ENCODE measurements at places on chromosomes 4 and X.

DNA sequence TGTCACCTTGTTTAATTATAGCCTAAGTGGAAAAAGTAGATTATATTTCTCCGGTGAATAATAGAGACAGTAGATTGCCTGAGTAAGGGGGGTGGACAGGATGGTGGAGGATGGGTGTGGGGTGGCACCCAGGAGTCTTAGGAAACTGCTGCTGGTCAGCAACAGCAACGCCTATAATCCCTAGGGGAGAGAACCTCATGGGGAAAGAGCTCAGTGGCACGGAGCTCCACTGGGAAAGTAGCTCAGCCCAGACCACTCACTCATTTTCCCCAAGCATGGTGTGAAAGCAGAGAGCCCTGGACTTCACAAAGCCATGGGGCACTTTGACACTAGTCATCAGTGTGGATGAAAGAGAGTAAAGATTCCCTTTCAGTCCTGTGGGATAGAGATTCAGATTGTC is 31.1 kb downstream of the METTL14 start:
- no peaks in the 10 kb centered on the region for H3K4me1 ChIP-seq
- peak overlapping the region; percentile 8 for H3K27ac ChIP-seq
- DNase-seq: no peak
- H3K4me3 ChIP-seq: no peak overlapping the region
- peaks cover 6% of the 10 kb centered on the region for H3K36me3 ChIP-seq
- H3K27me3 ChIP-seq: no peaks in the 10 kb centered on the region

DNA sequence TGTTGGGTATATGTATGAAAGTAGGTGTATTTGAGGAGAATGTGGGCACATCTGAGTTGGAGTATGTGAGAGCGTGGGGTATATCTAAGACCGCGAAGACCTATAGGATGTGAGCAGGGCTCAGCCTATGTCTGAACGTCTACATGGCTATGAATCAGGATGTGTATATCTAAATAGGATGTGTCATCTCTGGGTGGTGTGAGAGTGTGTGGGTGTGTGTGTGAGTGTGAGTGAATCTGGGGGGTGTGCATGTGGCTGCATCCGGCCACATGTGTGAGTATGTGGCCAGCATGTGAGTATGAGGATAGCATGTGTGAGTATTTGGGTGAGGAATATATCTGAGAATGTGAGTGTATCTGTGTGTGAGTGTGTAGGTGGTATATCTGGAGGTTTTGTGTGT is 7.7 kb downstream of the GPR173 start:
- no peaks in the 10 kb centered on the region for H3K4me1 ChIP-seq
- H3K27ac ChIP-seq: no peak overlapping the region
- peaks cover 9% of the 10 kb centered on the region for H3K36me3 ChIP-seq
- no peak for DNase-seq
- H3K4me3 ChIP-seq: no peak overlapping the region

- peaks cover 5% of the 10 kb centered on the region for H3K27me3 ChIP-seq
- peaks cover 4% of the 10 kb centered on the region for H3K4me1 ChIP-seq
- H3K36me3 ChIP-seq: no peaks in the 10 kb centered on the region
- no peak overlapping the region for H3K4me3 ChIP-seq
- H3K27ac ChIP-seq: no peak overlapping the region
Measured at GRCh38 chrX:13587786-13588477, 18.5 kb downstream of the EGFL6 start.

- no peak for DNase-seq
- H3K27ac ChIP-seq: no peak overlapping the region
- H3K27me3 ChIP-seq: peaks cover 3% of the 10 kb centered on the region
- peaks cover 59% of the 10 kb centered on the region for H3K36me3 ChIP-seq
Measured at GRCh38 chr4:15525080-15525479, 55.4 kb downstream of the CC2D2A start.

GRCh38 chr4:28007693-28008092 is 1147.1 kb downstream of the STIM2 start:
- H3K27me3 ChIP-seq: no peaks in the 10 kb centered on the region
- no peak for DNase-seq
- no peaks in the 10 kb centered on the region for H3K36me3 ChIP-seq
- no peaks in the 10 kb centered on the region for H3K4me1 ChIP-seq
- no peak overlapping the region for H3K27ac ChIP-seq

DNA sequence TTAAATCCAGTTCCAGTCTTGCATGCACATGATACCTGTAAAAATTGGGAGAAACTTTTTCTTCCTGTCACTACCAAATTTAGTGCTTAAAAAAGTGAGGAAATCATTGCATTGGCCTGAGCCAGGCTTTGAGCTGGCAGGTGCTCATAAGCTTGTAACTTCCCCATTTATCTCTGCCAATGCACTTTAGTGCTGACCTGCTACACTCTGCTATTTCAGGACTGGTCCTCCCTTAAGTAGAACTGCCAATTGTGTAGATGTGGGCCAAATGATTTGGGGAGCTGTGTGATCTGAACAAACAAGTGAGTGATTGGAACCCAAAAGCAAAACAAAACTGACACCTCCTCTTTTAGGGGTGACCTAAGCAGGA is 51.8 kb downstream of the ZNF827 start:
- H3K4me1 ChIP-seq: peaks cover 93% of the 10 kb centered on the region
- DNase-seq: no peak
- no peaks in the 10 kb centered on the region for H3K27me3 ChIP-seq
- peak overlapping the region; percentile 54 for H3K27ac ChIP-seq
- peaks cover 70% of the 10 kb centered on the region for H3K36me3 ChIP-seq

DNA sequence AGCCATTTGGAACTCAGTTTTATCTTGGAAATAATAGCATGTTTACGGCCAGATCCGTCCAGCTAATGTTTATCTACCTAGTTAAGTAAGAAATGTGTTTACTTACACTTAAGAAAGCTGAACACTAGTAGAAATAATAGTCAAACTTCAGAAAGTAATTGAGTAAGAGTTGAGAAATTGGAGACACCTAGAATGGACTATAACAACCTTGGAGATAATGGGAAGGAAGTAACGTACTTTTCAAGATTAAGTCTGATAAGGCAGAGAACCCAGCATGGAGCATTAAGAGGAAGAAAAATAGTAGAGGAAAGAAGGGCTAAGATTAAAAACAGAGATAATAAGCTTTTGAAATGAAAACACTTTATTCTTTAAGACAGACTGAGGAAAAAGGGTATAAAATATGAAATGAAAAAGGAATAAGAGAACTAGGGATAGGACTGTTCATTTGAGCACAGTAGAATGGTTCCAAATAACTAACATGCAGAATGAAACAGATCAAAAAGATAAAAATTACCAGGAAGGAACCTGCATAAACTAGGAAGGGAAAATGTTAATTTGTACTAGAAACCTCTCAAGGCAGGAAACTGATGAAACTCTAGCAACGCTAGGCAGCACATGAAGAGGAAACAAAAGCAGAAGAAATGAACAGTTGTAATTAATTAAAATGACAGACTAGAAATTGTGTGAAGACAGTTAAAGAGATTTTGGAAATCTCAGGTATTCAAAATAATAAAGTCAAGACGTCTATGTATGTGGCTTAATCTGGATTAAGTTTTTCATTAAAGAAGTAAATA is 71.7 kb downstream of the FBXW7 start:
- H3K27ac ChIP-seq: no peak overlapping the region
- no peak overlapping the region for H3K4me3 ChIP-seq
- H3K27me3 ChIP-seq: no peaks in the 10 kb centered on the region
- peaks cover 5% of the 10 kb centered on the region for H3K36me3 ChIP-seq
- peaks cover 33% of the 10 kb centered on the region for H3K4me1 ChIP-seq
- no peak for DNase-seq

DNA sequence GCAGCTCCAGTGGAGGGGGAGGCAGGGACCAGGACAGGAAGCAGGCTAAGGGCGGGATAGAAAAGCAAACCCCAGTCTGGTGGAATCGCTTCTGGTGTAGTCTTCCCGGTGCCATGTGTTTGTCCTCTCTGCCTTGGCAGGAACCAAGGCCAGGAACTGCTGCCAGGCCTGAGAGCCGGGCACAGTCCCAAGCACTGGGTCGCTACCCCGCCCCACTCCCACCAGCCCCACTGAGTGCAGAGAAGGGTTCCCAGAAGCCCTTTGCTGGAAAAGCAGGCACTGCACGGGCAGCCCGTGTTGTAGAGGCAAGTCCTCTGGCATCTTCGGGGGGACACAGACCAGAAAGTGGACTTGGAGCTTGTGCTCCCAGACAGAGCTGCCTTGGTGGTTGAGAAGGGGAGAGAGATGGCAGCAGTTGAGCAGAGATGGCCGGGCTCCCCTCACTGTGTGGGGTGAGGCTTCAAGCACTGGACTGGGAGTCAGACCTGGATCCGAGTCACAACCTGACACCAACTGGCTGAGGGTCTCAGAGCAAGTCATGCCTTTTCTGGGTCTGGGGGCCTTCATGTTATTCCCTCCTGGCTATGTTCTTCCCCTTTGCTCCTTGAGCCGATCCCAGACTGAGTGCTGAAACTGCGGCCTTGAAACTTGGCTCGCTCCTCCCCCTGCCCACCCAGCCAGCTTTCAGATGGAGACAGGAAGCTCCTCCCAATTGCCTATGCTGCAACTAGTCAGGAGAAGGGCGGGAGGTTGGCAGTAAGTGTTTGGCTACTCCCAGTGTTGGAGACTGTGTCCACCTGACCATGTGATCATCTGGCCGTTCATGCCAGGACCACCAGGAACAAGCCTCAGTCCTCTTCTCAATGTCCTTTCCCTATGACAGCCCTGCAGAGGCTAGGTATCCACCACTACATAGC is 59.7 kb upstream of the MTM1 start:
- no peak overlapping the region for H3K27ac ChIP-seq
- DNase-seq: peak; percentile 21
- H3K27me3 ChIP-seq: peaks cover 12% of the 10 kb centered on the region
- peaks cover 29% of the 10 kb centered on the region for H3K4me1 ChIP-seq

- peaks cover 76% of the 10 kb centered on the region for H3K36me3 ChIP-seq
- DNase-seq: no peak
- peak overlapping the region; percentile 39 for H3K27ac ChIP-seq
- no peak overlapping the region for H3K4me3 ChIP-seq
- H3K4me1 ChIP-seq: peaks cover 14% of the 10 kb centered on the region
Measured at GRCh38 chr4:39825741-39826231, 127.8 kb downstream of the UBE2K start.

DNA sequence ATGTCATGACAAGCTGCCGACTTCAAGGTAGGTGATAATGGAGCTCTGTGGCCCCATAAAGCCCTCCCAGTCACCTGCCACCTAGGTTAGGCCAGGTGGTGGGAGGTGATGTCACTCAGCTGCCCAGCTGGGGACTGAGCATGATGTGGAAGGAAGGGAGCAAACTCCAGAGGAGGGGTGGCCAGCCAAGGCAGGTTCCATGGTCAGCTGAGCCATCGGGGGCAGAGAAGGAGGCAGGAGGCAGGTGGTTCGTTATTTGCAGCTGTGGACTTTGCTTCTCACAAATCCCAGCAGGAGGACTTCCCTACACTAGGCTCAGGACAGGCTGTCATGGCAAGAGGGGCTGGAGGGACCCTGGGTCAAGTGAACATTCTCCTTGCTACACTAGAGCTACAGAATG is 2.1 kb downstream of the CCDC120 start:
- H3K27me3 ChIP-seq: peaks cover 4% of the 10 kb centered on the region
- DNase-seq: no peak
- H3K36me3 ChIP-seq: no peaks in the 10 kb centered on the region
- no peak overlapping the region for H3K27ac ChIP-seq
- peaks cover 5% of the 10 kb centered on the region for H3K4me1 ChIP-seq

GRCh38 chrX:40099055-40099958 is 1.5 kb upstream of the BCOR start:
- DNase-seq: peak; percentile 50
- peaks cover 13% of the 10 kb centered on the region for H3K27me3 ChIP-seq
- no peak overlapping the region for H3K27ac ChIP-seq
- peaks cover 56% of the 10 kb centered on the region for H3K4me1 ChIP-seq
- H3K36me3 ChIP-seq: no peaks in the 10 kb centered on the region
- H3K4me3 ChIP-seq: peak overlapping the region; percentile 81

DNA sequence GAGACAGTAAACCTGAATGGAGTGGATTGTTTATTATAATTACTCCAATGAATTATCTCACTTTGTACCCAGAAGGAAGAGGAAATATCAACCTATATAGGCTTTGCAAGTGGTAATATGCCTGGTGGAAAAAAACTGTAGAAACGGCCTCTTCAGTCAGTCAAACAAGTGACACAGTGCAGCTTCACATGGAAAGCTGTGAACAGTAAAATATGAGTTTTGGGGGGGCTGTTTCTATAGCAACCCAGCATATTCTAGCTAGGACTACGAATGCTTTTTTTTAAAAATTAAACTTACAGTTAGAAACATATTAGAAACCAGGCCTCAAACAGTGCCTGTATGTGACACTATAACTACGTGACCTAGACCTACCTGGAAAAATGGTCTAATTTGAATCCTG is 150.1 kb downstream of the PPP1R2C start:
- H3K27ac ChIP-seq: no peak overlapping the region
- H3K27me3 ChIP-seq: peaks cover 3% of the 10 kb centered on the region
- H3K4me1 ChIP-seq: no peaks in the 10 kb centered on the region
- H3K36me3 ChIP-seq: no peaks in the 10 kb centered on the region

DNA sequence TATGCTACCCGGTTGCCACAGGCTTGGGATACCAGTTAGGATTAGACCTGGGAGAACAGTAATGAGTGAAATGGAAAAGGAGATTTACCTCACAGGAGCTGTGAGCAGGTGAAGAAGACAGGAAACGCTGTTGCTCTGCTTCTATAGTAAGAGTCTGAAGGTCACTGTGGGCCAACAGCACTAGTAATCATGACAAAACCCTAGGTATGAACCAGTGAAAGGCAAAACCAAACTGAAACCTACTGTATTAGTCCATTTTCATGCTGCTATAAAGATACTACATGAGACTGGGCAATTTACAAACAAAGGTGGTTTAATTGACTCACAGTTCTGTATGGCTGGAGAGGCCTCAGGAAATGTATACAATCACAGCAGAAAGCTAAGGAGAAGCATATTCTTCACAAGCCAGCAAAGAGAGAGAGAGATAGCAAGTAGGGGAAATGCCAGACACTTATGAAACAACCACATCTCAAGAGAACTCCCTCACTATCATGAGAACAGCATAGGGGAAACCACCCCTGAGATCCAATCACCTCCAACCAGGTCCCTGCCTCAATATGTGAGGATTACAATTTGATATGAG is 736.7 kb upstream of the INTU start:
- H3K4me1 ChIP-seq: peaks cover 3% of the 10 kb centered on the region
- H3K4me3 ChIP-seq: no peak overlapping the region
- H3K27ac ChIP-seq: no peak overlapping the region
- no peaks in the 10 kb centered on the region for H3K27me3 ChIP-seq
- H3K36me3 ChIP-seq: peaks cover 4% of the 10 kb centered on the region

DNA sequence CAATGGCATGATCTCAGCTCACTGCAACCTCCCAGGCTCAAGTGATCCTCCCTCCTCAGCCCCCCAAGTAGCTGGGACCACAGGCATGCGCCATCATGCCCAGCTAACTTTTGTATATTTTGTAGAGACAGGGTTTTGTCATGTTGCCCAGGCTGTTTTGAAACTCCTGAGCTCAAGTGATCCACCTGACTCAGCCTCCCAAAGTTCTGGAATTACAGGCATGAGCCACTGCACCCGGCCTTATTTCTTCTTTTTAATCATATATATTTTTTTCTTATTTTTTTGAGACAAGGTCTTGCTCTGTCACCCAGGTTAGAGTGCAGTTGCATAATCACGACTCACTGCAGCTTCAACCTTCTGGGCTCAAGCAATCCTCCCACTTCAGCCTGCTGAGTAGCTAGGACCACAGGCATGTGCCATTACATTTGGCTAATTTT is 184.0 kb downstream of the TSPAN5 start:
- peaks cover 88% of the 10 kb centered on the region for H3K36me3 ChIP-seq
- no peak for DNase-seq
- H3K27me3 ChIP-seq: peaks cover 3% of the 10 kb centered on the region
- no peak overlapping the region for H3K4me3 ChIP-seq
- no peak overlapping the region for H3K27ac ChIP-seq

GRCh38 chr4:8270912-8271815 is 1.6 kb downstream of the HTRA3 start:
- no peaks in the 10 kb centered on the region for H3K36me3 ChIP-seq
- DNase-seq: no peak
- peaks cover 25% of the 10 kb centered on the region for H3K27me3 ChIP-seq
- H3K4me3 ChIP-seq: no peak overlapping the region
- H3K4me1 ChIP-seq: peaks cover 53% of the 10 kb centered on the region
